NK-92 treated with Interleukin-12 subunit alpha and Interleukin-12 subunit beta, amount 100 ng/mL, for 24 hours (cell line): ENCODE measurements at places on chromosomes 6 and 20.

DNA sequence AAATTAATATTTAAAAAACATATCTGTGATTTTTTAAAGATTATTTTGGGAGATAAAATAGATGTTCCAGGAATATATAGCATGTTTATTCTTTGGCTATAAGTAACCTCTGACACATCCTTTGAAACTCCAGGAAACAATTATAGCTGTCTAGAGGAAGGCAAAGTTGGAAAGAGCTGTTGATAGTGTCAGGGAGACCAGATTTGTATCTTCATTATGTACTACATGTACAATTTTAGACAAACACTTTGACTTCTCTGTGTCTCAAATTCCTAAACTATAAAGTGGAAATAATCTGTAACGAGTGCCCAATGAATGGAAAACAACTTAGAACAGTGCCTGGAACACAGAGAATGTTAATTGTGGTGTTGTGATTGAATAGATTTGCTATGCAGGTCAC lies 25.6 kb upstream of the ADGRG6 start:
- DNase-seq, result no peak

DNA sequence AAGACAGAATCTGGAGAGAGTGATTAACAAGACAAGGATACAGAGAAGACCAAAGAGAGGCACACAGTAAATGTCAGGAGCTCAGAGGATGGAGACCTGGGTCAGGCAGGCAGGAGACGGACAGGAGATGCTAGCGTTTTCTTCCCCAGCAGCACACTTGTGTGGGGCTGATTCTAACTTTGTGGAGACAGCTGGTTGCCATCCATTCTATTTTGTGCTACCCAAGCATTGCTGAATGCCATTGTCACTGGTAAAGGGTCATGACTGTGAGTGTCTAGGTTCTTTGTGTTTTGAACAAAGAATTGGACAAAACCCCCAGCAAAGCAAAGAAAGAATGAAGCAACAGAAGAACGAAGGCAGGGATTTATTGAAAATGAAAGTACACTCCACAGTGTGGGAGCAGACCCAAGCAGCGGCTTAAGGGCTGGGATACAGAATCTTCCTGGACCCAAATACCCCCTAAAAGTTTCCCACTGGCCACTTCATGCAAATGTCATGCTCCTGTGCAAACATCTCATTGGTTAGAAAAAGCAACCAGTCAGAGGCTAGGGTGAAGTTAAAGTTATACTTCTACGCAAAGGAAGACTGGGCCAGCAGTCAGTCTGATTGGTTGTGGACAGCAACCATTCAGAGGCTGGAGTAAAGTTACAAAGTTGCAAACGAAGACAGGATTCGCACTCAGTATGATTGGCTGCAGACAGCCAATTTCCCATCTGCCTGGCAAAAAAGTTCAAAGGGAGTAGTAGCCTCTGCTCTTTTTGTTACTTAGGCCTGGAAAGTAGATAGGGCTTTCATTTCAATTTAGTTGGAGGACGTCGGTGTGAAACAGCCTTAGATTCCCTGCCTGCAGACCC lies 17.5 kb downstream of the PTK7 start:
- no peak for DNase-seq

DNA sequence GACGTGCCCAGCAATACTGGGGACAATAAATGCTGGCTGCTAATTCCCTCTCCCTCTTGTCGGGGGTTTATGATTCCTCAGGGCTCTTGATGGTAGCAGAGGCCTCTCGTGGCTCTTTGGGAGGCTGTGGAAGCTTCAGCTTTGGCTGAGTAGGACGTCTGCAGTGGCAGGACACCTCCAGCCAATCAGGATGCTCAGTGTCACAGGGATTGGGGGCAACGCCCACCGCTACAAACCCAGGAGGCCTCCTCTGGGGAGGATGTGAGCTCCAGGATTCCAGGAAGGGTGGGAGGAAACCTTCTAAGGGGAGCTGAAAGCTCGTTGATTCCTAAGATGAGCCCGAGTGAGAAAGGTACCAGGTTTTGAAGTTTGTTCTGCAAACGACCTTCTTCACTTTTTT lies 19.4 kb downstream of the RSPO4 start:
- no peak for DNase-seq

GRCh38 chr20:49270177-49270576 lies 7.7 kb downstream of the ZNFX1 start:
- no peak for DNase-seq

GRCh38 chr6:53659458-53659857 lies 6.1 kb downstream of the KLHL31 start:
- no peak for DNase-seq
